ENCODE measurements at places on chromosomes 4 and X.

DNA sequence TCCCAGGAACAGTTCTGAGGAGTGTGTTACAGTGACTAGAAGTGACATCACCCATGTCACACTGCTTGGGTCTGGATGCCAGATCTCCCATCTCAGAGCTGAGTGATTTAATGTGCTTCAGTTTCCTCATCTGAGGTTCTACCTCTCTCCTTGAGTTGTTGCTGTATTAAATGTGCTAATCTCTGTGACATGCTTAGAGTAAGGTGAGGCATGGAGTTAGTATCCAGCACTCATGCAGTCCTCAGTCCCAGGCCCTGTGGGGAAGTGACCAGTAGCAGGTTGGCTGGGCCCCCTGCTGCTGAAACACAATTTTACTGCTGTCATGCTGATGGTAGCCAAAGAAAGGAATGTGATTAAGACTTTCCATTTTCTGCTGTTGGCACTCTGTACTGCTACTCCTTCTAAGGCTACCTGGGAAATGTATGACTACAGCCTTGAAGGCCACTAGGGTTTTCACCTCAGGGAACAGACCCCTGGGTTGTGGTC, 639.6 kb downstream of the MID1IP1 start:
- peak; percentile 81 for ATAC-seq

DNA sequence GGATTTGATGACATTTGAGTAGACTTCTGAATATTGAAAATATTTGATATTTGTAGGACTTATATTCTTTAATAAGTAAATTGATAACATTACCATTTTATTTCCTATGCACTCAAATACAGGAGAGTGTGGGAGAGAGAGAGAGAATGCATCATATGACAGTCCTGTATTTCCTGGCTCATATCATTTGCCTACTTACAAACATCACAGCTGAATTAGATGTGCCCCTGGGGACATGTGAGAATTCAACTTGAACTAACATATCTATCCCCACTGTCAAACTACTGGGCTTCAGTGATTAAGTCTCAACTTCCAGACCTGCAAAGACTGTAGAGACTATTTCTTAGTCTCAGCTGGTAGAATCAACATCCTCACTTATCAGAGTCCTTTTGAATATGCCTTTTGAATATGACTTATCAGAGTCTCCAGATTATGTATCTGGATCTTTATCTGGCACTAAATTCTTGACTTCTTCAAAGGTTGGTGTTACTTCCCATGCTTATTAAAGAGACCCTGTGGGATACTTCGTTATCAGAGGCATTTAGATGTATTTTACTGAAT, 75.5 kb downstream of the PABPC4L start:
- no peak for ATAC-seq

DNA sequence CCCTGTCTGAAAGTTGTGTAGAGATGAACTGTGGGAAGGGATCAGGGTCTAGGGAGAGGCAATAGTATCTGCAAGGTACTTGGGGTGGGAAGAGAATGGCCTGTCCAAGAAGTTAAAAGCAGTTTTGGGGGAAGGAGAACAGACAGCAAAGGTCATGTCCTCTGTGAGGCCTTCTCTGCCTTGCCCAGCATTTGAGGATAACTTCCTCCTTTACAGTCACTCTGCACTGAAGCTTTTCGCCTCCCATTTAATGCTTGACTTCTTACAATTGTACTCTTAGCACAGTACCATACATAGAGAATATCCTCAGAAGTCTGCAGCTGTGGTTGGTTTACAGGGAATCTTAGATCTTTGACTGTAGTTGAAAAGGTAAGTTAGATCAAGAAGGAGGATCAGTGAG, 121.8 kb upstream of the AP1S2 start:
- ATAC-seq: no peak

GRCh38 chr4:144872508-144873225, 225.3 kb downstream of the ANAPC10 start:
- ATAC-seq: no peak

DNA sequence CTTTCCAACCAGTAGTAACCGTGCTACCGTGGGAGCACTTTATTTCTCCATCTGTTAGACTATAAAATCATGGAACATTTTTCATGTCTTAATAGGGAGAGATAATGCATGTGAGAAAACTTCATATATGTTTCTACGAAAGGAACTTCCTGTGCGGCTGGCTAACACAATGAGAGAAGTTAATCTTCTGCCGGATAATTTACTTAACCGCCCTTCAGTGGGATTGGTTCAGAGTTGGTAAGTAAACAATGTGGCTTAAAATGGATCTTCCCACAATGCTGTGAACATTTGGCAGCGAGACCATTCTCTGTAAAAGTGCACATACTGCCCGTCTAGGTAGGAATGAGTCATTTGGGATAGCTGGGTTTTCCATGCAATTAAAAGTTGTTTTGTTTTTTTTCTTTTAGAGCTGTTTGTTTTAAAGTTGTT, 29.6 kb downstream of the PDK3 start:
- ATAC-seq: no peak

DNA sequence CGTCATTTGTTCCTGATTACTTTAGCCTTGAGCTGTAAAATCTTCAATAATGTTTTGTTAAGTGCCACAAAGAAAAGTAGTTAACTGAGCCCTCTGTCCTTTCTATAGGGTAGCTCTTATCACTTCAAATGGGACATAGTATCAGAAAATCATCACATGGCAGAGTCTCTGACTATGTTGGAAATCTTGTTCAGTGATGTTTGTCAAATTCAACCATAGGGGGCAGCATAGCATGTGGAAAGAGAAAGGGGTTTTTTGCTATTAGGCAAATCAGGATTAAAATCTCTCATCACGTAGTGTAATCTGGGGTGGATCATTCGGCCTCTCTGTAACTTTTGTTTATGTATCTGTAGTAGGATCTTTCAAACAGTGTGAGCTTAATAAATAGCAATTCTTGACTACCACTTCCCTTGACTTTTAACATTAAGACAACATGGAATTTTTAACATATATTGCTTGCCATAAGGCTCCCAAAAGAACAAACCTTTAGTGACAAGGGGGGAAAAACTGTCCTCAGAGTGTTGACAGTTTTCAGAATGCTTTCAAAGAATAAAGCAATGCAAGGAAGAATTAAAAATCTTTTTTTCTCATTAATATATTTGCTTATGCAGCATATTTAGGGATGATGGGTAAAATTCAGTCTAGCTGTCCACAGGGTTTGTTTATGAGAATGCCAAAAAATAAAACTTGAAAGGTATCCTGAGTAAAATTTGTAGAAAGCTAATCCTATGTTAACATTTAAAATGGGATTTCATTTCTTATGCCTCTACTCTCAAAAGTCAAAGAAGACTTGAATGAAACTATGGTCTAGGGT, 127.2 kb downstream of the FBXW7 start:
- ATAC-seq: peak; percentile 60

GRCh38 chr4:173345648-173346047, 11.5 kb upstream of the HMGB2 start:
- no peak for ATAC-seq

- ATAC-seq: no peak
Observed at GRCh38 chrX:7252013-7252610, 104.2 kb upstream of the PUDP start.

DNA sequence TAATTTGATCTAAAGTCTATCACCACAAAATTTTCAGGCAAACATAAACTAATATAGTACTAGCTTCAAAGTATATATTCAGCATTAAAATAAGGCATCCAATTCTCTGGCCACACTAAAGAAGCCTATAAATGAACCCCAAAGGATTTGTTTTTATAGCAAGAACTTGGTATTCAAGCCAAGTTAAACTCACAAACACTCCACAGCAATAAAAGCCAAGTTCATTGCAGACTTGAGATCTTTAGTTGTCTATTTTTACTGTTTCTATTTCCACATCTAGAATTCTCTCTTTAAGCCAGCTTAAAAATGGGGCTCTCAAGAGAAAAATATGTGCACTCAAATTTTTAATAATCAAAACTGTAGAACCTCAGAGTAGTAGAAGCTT, 51.1 kb downstream of the WDFY3 start:
- ATAC-seq: no peak

GRCh38 chrX:73913580-73913979, 350.6 kb downstream of the CHIC1 start:
- no peak for ATAC-seq

DNA sequence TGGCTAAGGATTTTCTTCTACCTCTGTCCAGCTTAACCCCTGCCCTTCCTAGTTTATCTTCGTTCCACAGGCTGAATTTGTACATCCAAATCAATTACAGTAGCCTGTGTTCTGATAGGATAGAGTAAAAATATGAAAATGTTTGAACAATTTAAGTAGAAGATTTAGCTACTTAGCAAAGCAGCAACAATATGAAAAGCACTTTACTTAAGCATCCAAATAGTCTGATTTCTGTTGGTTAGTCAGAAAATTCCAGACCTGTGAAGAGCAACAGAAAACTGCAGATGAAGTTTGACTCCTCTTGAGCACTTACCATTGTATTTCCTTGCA, 2.0 kb downstream of the ARSJ start:
- no peak for ATAC-seq

DNA sequence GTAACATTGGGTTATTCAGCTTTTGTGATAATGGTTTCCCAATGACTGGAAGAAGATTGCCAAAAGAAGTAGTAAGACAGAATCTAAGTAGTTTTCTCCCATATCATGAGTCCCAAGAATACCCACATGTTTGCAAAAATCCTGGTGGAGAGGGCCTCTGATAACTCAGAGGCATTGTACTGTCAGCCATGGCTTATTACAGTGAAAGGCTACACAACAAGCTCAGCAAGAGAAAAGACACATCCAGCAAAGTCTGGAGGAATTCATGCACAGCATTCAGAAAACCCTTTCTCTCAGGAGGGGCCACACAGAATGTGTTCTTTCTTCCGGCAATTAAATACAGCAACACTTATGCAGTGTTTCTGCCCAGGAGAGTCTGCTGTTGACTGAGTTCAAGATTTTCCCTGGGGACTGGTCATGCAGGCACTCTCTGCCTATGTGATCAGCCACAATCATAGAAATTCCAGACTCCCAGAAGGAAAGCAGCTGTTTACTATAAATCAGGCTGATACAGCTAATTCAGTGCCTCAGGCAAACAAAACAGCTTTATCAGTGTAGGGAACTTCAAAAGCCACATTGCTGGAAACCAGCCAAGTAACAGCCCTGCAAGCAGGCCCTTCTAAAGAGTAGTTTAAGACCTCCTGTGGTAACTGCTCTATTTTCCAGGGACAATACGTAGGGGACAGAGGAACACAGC, 937.1 kb downstream of the CCSER1 start:
- no peak for ATAC-seq

DNA sequence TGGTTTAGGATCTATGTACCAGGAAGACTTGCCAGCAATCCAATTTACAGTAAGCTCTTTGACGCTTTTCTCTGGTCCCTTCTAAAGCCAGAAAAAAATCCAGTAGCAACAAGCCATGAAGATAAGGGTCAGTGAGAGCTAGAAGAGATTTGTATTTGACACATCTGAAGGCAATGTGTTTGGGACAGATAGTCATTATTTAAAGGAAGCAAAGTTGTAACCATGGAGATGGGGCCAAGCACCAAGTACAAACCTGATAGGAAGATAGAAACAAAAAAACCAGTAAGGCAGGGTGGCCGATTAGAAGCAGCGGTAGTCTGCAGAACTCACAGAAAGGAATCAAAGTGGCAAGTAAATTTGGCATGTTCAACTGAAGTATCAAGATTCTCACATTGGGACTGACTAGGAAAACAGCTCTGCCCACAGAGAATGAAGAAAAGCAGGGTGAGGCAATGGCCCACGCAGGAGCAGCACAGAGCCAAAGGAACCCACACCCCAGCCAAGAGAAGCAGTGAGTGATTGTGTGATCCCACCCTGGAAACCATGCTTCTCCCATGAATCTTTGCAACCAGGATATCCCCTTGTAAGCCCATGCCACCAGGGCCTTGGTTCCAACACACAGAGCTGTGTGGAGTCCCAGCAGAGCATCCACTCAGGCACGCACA, 12.9 kb upstream of the C4orf54 start:
- no peak for ATAC-seq

GRCh38 chrX:17930850-17931249, 69.8 kb upstream of the RAI2 start:
- no peak for ATAC-seq

DNA sequence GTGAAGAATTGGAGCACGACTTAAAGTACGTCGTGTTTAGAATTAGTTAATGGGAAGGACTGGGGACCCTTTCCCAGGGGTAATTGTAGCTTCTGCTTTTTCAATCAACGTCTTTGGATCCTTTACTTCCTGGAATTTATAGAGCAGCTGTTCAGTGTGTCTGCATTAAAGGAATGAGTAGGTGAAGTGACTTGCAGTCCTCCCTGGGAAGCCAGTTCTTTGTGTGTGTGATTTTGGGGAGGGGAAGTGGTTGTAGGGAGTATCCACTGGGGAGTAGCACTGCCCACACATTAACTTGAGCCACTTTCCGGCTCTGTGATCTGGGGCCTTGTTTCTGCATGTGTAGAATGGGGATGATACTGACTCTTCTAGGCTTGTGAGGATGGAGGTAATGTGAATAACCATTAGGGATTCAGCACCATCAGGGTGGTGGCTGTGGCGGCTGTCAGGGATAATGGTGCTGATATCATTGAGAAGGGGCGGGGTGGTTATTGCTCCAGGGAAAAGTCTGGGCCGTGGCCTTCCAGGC, 54.7 kb downstream of the TMEM131L start:
- ATAC-seq: no peak

DNA sequence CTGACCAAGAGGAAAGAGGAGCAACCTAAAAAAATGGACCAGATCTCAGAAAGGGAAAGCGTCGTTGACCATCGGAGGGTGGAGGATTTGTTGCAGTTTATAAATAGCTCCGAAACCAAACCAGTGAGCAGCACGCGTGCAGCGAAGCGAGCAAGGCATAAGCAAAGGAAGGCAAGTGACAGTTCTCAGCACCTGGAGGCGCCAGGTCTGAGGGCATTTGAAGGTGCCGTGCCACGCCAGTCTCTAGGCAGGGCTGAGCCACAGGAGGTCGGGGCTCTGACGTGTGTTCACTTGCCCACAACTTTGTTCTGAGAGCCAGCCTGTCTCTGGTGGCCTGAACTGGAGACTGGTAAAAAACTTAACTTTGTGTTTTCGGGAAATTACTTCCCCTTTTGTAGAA, 59.7 kb downstream of the TNIP2 start:
- ATAC-seq: no peak

GRCh38 chr4:12084690-12085089, 656.0 kb upstream of the HS3ST1 start:
- no peak for ATAC-seq

GRCh38 chrX:45070116-45071007, 130.3 kb downstream of the DIPK2B start:
- ATAC-seq: peak; percentile 66

GRCh38 chr4:74087481-74087880, 11.5 kb downstream of the CXCL2 start:
- ATAC-seq: no peak

- no peak for ATAC-seq
Observed at GRCh38 chr4:93841803-93842345, 13.3 kb downstream of the ATOH1 start.

GRCh38 chr4:3787489-3788365, 21.5 kb downstream of the ADRA2C start:
- ATAC-seq: no peak

- no peak for ATAC-seq
Observed at GRCh38 chrX:119589810-119590209, 15.4 kb downstream of the UBE2A start.

- no peak for ATAC-seq
Observed at GRCh38 chr4:122879001-122879400, 43.4 kb downstream of the NUDT6 start.

- peak; percentile 97 for ATAC-seq
Observed at GRCh38 chrX:31070057-31070468, 1.8 kb downstream of the FTHL17 start.

- ATAC-seq: no peak
Observed at GRCh38 chr4:146488495-146489174, 33.1 kb downstream of the SLC10A7 start.

- ATAC-seq: no peak
Observed at GRCh38 chrX:100662170-100662569, 18.2 kb downstream of the SRPX2 start.

GRCh38 chr4:1348014-1348513, 1.1 kb downstream of the UVSSA start:
- no peak for ATAC-seq
